ENCODE measurements at places on chromosomes 2 and 18.

DNA sequence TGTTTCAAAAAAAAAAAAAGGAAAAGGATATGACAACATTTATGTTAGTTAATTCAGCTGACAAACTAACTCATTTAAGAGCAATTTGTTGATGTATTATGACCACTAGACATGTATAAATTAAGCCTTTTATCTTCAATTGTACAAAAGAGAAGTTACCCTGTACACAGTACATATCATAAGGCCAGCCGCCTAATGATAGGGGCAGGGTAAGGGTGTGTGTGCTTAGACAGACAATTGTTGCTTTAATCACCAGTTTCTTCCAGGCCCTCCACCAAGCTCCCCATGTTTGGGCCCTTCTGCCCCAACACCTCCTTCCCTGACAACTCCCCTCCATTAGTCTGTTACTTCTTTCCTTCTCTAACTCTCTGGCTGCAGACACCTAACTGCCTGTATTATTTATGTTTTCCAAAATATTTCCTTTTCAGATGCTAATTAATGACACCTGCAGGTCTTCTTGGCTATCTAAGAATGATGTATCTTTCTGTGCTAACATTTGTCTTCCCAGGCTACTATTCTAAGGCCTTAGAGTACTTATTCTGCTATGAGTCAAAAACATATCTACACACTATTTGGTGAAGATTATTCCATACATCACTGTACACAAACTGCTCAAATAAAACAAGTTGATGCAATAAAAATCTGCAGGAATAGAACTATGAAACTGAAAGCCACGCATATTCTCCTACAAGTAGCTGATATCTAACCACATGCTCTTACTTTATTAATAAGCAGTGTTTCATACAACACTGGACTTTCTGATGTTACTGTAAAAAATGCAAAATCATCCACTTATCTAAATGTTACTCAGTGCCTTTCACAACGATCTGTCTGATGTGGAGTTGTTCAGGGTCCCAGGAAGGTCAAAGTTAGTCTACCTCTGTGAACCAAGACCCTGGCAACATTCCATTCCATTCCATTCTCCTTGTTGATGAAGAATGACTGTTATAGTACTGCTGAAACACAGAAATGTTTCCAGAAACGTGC lies 26.4 kb downstream of the TMEM131 start:
- no peak for DNase-seq

DNA sequence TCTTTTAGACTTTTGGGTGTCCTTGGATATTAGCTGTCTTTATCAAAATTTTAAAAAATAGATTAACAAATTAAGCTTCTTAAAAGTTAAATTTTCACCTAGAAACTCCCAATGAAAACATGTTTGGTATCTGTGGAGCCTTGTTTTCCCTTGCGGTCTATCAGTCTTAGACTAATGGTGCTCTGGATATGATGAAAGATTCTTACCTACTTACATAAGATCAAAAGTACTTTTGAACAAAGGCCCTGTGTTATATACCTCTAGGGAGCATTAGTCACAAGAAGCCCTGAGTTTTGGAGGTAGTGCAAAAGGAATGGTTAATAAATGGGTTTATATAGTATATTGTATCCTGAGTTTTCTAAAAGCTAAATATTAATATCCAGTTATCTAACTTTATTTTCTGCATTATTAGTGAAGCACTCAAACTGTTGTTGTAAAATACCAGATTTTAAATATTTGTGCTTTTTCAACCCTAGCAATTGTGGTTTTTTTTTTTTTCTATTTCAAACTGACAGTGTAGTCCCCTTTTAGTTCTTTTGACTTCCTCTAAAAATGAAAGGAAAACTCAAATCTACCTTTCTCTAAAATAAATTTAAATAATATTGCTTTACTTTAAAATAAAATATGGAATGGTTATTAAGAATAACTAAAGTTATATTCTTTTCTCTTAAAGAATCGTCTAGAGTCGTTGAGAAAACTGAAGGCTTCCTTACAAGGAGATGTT lies 18.1 kb downstream of the NDC80 start:
- no peak for DNase-seq

DNA sequence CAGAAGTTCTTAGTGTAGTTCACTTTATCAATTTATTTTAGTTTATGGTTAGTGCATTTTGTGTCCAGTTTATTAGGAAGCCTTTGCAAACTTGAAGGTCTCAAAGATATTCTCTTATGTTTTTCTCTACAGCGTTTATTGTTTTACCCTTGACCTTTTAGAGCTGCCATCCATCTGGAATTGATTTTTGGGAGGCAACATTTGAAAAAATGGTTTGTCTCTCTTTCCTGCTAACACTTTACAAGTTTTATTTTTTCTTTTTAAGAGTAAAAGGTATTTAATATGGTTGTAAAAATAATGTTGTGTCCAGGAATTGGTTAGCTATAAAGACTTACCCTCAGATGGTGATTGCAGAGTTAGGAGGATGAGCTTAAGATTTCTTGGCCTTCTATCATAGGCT lies 14.0 kb downstream of the GORASP2 start:
- no peak for DNase-seq

DNA sequence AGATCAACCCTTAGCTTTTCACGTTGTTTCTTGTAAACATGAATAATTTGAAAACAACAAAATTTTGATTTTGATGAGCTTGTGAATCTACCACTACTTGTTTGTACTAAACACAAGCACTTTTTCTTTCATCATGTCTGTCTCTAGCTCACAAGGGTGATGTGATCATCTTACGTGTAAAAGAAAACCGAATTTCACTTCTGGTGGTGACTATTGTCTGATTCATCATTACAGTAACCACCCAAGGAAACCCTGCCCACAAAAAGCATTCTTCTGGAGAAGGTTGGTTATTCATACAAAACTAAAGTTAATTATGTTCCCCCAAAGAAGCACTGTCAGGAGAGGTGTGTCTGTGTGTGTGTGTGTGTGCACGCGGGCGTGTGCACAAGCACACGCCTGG lies 285.4 kb downstream of the ZNF516 start:
- DNase-seq = no peak

- DNase-seq = peak; percentile 65
Observed at GRCh38 chr18:63317982-63318888, 1.3 kb downstream of the BCL2 start.

DNA sequence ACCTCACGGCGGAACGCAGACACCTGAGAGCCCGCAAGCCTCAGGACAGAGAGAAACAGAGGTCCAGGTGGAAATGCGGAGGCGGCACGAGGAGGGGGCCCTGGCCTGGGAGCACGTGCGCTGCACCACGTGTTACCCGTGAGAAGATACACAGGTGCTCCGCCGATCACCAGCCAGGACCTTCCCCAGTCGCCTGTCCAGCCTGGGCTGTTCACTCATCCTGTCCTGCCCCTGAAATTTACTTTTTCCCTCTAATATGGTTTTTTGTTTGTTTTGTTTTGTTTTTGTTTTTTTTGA lies 44.3 kb downstream of the TWIST2 start:
- DNase-seq = no peak

DNA sequence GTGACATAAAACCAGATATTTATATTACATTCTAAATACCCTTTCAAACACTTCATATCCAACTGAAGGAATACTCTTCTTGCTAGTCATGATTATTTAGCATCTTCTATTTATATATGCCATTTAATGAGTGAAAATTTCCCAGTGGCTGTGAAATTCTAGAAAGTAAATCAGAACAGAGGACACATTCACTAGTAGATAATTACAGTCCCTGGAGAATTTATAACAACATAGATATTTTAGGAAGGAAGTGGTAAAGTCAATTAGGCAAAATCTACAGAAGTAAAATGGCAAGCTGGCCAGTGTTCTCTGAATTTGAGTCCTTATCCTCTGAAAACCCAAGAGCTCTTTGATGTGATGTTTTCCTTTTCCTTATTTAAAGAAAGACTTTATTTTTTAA lies 121.8 kb downstream of the PMAIP1 start:
- DNase-seq = no peak

DNA sequence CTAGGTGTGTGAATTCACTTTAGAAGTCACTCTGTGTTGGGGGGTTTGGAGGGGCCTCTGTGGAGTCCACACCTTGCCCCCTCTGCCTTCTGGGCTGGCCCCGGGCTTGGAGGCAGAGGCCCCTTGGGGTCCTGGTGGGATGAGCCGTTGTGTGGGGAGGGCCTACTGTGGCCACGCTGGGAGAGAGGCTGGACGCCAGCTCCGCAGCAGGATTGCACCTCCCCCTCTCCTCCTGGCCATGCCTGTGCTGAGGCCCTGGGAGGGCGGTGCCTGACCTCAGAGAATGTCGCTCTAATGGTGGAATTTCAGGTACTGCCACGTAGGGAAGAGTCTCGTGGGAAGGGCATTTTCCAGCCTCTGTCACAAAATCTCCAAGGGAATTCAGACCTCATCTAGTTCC lies 237.0 kb downstream of the ATAD2B start:
- DNase-seq = no peak

DNA sequence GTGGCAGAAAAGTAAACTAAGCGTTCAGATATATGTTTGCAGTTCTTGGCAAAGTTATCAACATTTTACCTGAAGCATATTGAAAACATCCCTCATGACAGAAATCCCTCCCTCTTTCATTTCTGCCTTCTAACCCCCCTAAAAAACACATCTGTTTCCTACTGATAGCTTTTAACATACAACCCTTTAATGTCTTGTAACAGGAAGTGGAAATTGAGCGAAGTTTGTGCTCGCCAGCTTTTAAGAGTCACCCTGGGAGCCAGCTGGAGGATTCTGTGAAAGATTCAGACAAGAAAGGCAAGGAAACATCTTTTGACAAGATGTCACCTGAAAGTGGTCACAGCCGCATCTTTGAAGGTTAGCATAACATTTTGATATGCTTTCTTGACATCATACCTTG lies 247.4 kb downstream of the XIRP2 start:
- no peak for DNase-seq
